ENCODE measurements at places on chromosomes 5 and 9.

DNA sequence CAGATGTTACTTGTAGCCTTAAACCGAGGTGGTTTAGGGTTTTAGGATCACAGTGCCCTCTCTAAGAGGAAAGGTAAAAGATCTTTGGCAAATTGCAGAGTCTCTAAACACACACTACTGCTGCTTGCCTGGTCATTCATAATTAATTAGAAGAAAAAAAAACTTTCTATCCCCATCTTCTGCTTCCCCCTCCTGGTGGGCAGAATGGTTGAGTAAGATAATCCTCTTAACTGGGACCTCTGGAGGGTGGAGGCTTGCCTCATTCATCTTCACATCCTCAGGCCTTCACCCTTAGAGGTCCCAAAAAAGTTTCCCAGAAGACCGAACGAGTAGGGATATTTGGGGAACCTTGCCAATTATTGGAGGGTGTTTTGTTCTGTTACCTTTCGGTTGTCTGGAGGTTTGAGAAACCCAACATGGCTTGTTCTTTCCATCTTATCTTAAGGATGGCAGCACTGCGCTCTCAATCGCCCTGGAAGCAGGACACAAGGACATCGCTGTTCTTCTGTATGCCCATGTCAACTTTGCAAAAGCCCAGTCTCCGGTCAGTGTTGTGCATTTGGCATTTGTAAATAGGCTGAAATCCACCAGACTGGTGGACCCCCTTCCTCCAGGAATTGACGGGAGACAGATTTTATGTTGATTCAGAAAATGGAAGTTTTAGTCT lies 97.3 kb upstream of the DMRT1 start:
- no peak for DNase-seq

- no peak for DNase-seq
Observed at GRCh38 chr5:76953551-76954382, 922 bp downstream of the CRHBP start.

- DNase-seq, result no peak
Observed at GRCh38 chr9:84450029-84450428, 109.5 kb upstream of the SLC28A3 start.

- DNase-seq, result peak; percentile 39
Observed at GRCh38 chr9:137665697-137666512, 47.1 kb downstream of the EHMT1 start.

DNA sequence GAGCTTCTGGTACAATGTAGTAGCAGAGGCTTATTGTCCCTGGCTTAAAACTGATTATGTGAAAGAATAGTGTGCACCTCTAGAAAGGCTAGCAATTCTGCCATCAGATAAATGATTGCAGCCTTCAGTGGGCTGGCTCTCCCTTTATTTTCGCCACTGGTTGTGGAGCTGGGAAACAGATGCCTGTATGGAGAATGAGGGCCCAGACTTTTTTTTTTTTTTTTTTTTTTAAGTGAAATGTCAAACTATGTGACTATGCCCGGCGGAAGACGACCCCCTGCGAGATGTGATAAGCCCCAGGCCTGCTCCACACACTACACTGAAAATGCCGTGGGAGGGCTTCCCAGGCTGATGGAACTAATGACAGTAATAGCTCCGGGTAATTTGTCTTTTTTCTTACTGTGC lies 28.7 kb downstream of the ISL1 start:
- DNase-seq, result no peak

- no peak for DNase-seq
Observed at GRCh38 chr5:79727451-79728355, 38.1 kb downstream of the CMYA5 start.

- DNase-seq, result no peak
Observed at GRCh38 chr5:172162323-172162986, 25.6 kb downstream of the STK10 start.
